ENCODE measurements at places on chromosomes 3 and 15.

GRCh38 chr15:47542312-47542989 is 174.9 kb upstream of the SEMA6D start:
- DNase-seq, result no peak

DNA sequence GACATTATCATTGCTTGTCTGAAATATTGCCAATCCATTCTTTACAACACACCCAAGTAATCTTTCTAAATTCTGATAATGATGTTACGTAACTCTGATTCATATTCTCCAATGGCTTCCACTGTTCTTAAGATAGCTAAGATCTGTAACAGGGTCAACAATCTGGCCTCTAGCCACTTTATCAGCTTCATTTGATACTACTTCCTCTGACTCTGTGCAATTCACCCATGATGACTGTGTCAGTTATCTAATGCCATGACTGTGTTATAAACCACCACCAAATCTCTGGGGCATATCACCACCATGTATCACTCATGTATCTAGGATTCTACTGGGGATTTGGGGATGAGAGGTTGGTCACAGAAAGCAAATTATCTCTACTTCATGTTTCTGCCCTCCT is 44.0 kb downstream of the CD200 start:
- no peak for DNase-seq

DNA sequence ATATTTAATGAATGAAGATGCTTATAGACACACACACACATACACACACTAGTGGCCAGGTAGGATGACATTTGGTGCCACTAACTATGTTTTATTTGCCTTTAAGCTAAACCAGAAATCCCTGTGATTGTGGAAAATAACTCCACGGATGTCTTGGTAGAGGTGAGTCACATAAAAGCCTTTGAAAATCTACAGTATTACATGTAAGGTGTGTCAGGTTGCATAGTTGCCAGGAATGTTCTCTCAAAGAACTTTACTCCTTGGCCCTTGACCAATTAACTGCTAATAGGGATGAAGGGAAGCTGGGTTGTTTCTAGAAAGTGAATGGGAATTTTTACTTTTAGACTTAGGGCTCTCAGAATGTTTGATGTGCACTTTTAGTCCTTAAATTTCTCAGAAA is 9.9 kb downstream of the ZBED2 start:
- no peak for DNase-seq

DNA sequence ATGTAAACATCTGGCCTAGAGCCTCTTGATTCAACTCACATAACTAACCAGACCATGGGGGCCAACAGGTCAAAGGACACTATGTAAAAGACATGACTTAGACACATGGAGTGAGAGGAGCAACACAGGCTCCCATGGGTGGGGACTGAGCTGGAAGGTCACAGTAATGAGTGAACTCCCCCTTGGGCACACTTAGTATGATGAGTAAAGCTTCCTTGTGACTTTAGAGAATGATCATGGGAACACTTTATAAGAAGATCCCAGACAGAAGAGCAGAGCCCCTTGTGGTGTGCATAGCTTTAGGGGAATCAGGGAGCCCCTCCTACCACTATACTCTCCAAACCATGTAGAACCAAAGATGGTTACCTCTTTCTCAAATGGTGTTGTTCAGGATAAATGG is 10.2 kb downstream of the GCSAM start:
- DNase-seq, result no peak

DNA sequence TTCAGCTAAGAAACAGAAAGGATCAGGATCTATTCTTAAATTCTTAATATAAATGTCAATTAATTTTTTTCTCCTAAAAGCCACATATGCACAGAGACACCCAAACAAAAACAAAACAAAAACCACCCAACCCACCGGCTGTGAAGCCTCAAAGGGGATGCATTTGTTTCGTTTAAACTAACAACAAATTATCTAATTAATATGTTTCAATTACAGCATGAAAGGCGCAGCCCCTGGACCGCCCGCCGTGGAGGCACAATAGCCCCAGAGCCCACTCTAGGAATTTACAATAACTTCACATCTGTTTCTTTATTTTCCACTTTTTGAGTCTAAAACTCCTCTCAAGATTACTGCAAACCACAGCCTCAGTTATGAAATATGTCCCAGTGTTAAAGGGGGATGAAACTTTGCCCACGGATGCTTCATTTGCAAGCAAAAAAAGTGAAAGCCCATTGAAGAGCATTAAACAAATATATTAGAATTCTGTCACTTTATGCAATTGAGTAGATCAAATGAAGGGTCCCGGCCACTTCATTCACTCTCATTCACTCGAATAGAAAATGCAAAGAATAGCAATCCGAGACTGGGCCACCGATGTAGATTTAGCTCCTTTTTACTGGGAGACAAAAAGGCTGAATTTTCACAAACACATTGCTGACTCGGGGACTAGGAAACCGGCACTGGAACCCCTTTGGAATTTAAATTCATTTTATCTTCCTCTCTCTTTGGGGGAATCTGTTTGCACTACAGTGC is 6.0 kb downstream of the FOXB1 start:
- no peak for DNase-seq

DNA sequence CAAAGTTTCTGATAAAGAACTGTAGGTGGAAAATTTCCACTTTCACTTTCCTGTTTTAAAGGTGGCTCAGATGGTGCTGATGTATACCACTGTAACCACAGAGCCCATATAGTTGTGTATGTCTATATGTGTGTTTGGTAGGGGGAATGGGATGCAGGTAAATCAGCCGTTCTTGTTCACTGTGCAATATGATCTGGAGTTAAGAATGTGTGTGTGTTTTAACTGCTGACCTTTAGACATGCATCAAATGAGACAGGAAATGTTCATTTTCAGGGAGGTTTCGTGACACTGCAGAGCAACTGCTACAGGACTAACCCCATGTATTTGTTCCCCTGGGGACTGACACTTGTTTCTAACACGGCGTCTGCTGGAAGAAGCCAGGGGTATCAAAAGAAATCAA is 180.5 kb downstream of the TAFA4 start:
- DNase-seq, result no peak

DNA sequence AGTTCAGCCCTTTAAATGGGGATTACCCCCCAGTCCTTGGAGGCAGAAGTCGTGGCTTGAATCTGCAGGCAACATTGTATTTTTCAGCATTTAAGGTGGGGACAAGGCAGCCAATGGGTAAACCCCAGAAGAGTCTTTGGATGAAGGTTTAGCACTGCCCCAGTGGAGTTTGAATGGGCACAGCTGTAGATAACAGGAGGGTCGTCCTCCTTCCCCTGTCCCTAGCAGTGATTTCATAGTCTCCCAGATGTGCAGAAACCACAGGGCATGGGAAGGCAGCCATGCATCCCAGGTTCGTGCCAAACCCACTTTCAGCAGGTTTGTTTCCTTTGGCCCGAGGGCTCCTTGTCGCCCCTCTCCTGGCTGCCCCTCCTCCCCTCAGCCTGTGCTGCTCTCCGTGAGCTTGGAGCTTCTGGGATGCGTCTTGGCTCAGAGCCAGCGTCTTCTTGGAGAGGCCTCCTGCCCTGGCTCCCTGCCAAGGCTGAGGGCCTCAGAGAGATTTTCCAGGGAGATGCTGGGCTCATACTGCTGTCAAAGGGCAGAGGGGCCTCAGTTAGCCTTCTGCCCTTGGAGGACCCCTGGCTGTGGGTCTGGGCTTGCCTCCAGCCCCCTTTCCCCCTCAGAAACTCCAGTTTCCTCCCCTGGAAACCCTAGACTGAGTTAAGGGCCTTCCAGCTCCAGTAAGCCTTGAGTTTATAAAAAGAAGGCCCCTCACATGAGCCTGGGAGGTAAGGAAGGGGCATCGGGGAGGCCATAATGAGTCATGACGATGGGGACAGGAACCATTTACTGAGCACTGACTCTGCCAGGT is 48.9 kb upstream of the POLG start:
- peak; percentile 72 for DNase-seq

- DNase-seq, result no peak
Measured at GRCh38 chr15:80202641-80203360, 49.2 kb downstream of the CTXND1 start.

DNA sequence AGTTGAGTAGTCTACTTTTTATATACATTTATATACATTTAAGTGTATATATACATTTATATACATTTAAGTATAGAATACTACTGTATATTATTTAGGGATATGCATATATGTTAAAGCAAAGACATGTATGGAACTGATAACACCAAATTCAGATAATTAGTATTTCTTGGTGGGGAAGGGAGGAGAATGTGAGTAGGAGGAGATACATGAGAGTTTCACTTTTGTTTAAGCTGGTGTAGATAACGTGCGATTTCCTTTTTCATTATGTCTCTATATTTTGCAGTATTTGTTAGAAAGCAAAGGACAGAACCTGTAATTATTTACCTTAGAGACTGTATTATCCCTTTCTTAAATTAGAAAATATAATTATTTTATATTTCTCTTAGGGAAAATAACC is 16.6 kb upstream of the NIT2 start:
- no peak for DNase-seq

GRCh38 chr3:79369306-79369705 is 398.5 kb downstream of the ROBO1 start:
- DNase-seq, result peak; percentile 19

DNA sequence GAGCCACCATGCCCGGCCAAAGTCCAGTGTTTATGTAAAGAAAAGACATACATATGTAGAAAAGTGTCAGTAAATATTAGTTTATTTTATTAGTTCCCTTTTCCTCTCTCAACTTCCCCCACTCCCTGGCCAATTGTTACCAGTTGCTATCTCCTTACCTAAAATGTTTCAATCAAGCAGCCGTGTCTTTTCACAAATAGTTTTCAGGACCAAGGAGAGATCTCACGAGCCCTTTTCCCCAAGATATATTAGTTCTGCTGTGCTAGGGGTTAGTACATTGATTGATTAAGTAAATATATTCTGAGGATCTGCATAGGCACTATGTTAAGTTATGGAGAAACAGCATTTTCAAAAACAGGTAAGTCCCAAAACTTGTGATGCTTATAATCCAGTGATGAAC is 87.4 kb downstream of the ZIC4 start:
- no peak for DNase-seq

DNA sequence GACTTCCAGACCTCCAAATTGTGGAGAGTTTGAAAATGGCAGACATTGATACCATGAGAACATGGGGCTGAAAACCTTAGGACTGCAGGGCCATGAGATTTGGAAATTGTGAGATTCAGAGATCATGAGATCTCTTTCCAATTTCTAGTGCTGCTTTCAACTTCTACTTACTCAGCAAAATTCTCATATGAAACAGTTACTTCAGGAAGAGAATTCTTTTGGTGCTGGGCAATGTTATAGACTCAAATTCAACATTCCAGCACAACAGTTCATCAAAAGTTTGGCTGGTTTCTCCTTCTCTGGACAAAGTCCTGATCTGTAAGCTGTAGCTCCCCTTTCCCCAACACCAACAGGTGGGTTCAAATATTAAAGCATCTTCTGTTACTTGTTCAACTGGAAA is 506.9 kb upstream of the NECTIN3 start:
- DNase-seq, result no peak

GRCh38 chr3:175608356-175608755 is 749.2 kb downstream of the NAALADL2 start:
- DNase-seq, result no peak

GRCh38 chr15:25903024-25903581 is 40.0 kb upstream of the ATP10A start:
- DNase-seq, result no peak

GRCh38 chr3:188006726-188007393 is 147.1 kb upstream of the LPP start:
- DNase-seq, result peak; percentile 92

DNA sequence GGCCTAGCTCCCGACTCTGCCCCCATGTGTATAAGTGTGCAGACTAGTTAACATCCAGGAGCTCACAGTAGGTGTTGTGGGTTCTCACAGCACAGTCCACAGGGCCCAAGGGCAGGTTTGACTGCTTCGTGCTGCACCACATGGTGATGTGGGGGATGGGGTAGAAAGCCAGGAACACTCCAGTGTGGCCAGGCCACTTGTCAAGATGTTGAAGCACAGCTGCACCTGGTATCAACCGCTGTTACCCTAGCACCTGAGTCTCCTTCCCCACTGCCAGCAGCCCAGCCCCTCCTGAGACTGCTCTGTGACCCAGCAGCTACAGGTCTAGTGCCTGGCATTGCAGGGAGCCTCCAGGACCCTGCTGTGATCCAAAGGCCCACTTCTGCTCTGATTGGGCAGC is 53.4 kb downstream of the CHDH start:
- no peak for DNase-seq

GRCh38 chr15:60957111-60957510 is 272.0 kb downstream of the RORA start:
- DNase-seq, result no peak

DNA sequence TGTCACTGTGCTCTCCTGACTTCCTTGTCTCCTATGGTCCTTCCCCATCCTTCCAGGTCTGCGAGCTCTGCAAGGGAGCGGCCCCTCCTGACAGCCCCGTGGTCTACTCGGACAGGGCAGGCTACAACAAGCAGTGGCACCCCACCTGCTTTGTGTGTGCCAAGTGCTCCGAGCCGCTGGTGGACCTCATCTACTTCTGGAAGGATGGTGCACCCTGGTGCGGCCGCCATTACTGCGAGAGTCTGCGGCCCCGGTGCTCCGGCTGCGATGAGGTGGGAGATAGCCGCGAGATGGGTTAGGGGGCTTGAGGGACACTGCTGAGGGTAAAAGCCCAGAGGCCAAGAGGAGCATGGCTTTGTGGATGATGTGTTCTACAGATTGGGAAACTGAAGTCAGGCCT is 63.8 kb downstream of the LMCD1 start:
- no peak for DNase-seq

- DNase-seq, result no peak
Measured at GRCh38 chr3:156978481-156978961, 152.4 kb downstream of the LEKR1 start.

GRCh38 chr3:6860954-6861624 is at the start of gene GRM7:
TSS of gene GRM7 (plus strand) at chr3:6861115.
- DNase-seq, result no peak

GRCh38 chr3:98588065-98588464 is 5.3 kb downstream of the CPOX start:
- DNase-seq, result no peak

DNA sequence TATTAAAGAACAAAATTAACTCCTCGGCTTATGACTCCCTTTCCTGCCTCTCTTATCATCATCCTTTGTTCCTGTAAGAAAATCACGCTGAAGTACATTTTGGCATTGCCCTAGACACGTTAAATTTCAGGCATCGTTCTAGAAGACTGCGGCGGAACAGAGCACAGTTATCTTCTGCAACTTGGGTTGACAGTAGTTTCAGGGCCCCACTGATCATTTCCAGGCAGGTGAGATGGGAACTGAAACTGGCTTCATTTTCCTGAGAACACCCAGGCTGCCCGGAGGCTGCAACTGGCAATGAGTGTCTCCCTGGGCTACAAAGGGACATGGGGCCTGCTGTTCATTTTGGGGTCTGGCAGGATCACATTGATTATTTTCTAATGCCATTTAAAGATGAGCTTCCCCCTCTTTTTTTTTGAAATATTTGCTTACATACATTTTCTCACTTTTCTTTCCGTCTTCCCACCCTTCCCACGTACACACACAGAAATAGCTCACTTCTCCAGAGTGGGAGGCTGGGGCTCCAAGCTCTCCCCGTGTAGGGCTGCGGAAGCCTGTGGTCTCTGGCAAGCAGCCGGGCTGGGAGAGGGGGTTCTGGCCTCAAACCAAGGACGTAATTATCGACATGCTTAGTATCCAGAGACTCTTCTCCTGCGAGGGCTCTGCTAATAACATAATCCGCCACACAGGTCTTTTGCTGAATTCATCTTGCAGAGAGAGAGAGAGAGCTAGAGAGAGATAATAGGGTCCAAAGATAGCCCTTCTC is 267.4 kb downstream of the ABHD5 start:
- DNase-seq, result no peak
